Mucosa of gallbladder (tissue), 1 donor: ENCODE measurements at places on chromosomes 2 and 18. TPM values are rescaled to one million over a fixed set of nuclear protein-coding genes. Genes with fewer than 3 reads are reported as not detected.
A peak's percentile ranks its signal among the peaks of the same experiment; 100 is the strongest.

DNA sequence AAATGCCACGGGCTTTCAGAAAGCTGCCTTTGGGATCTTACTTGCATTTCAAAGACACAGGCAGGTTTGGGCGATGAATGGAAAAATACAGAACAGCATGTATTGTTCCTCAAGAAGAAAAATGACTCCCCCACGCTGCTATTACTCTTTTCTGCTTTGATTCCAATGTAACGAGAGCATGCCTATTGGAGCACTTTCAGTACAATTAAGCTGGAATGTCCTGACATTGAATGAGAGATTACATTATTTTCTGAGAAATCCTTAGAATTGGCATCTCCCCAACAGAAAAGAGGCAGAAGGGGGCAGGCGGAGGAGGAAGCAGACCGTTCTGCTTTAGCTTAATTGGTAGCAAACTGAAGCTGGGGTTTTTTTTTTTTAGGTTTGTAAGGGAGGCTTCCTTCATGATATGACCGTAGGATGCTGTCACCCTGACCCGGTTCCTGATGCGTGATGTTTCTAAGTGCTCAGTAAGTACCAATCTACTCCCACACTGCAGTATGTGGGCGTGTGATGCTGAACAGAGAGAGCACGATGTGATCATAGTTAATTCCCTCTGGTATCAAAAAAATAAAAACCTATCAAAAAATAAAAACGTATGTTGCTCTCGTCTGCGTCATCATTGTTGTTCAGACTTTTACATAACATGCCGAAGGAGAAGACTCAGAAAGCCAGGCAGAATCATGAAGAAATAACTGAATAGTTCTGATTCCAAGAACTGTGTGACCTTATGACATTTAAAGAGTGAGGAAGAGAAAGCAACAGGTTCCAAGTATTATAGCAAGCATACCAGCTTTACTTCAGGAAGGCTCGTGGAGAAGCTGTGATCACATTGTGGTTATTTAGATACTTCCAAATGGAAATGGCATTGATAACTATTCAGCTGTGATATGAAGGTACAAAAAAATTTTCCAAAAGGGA, 40.5 kb downstream of the LONRF2 start:
- DNase-seq = no peak

DNA sequence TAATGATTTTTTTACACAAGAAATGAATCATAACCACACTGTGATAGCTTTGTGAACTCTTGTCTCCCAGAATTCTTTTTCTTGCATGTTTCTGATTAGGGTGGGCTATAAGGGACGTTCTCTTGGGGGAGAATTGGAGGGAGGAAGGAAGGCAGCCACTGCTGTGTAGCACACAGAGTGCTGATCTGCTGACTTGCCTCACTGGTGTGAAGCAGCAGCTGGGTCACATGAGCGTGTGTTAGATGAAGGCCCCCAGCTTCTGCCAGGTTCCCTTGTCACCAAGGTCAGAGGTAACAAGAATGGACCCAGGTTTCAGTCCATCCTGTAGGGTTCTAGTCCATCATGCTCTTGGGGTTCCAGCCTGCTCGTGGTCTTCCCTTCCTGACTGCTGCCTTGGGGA, 107.4 kb upstream of the GLI2 start:
- no peak for DNase-seq

Gene C2orf72
- total RNA-seq = 34.2 TPM

- DNase-seq = no peak
Observed at GRCh38 chr2:166406374-166406773, 30.6 kb upstream of the SCN9A start.

GRCh38 chr2:240060977-240061591, 7.8 kb upstream of the OR6B3 start:
- peak; percentile 47 for DNase-seq

DNA sequence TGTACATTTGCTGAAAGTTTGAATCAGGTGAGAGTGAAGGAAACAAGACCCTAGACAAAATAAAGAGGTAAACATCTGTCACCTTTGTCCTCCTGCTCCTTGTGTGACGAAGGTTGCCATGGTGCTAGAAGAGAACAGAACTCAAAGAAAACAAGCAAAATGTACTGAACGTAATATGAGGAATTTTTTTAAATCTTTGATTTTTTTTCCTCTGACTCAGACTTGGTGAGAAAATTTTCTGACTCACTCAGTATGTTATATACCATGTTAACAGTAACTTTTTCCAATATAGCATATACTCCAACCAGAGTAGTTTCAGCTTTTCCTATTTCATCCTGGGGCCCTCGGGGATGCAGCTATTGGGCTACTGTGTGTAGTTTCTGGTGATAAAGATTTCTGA, 2114.6 kb upstream of the PIK3C3 start:
- DNase-seq = no peak

DNA sequence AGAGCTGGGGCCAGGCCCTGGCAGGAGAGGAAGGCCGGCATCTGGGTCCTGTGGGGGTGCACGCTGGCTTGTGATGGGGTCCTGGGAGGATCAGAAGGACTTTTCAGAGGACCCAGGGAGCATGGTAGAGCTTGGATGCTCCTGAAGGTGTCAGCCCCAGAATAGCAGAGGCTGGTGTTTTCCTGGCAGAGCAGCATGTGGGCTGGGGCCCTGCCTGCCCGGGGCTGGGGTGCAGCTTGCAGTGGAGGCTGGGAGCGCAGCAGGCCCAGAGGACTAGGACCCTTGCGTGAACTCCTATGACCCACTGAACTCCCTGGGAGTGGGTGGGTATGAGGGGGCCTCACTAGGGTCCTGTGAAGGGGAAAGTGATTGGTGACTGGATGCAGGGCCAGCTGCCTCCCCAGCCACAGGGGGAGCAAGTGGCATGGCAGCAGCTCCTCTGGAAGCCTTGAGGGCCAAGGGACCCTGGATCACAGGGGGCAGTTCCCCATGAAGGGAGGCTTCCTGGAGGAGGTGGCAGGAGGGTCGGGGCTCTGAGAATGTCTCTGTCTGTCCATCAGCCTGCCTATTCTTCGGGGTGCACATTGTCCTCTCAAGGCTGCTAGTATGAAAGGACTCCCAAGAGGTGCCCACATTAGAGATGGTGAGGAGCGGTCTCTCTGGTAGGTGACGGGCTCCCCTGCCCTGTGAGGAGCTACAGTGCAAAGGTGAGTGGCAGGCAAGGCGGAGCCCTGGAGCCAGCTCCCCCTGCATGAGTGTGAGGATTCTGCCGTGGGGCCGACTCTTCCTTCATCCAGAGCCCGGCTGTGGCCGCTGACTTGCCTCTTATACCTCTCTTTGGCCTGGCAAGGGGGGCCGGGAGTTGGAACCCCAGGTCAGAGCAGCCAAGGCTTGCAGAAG, 249.0 kb downstream of the DYSF start:
- DNase-seq = no peak

Gene C2orf76
- 10.3 TPM for total RNA-seq

DNA sequence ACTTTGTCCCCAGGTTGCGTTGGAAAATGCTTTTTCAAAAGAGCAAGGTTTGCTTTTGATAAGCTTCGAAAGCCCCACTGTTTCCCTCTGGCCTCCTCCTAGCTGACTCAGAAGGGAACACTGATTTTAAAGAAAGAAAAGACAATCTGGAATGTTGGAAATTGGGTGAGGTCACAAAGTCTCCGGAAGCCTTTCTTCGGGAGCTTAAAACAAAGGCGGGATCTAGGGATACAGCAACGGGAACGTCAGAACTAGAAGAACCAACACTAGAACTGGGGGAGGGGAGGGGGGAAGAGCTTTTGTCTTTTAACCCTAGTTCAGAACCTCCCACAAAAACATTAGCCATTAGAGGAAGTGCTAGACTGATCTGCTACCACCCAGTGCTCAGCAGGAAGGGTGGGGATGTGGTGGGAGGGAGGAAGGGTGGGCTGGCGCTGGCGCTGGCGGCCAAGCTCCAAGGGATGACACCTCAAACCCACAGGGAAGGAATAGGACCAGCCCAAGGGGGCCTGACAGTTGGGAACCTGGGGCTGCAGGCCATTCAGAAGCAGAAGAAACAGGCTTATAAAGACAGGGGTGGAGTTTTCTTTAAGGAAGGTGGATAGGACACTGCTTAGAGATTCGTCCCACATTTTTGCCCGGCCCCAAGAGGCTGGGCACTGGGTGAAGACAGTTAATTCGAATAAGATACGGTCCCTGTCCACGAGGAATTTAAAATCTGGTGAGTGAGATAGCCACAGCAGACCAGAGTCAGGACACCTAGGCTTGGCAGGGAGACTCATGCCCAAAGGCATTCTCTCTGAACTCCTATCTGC, 1.7 kb downstream of the TMSB10 start:
- DNase-seq = peak; percentile 73

Gene LOXHD1
- total RNA-seq = 0.12 TPM

DNA sequence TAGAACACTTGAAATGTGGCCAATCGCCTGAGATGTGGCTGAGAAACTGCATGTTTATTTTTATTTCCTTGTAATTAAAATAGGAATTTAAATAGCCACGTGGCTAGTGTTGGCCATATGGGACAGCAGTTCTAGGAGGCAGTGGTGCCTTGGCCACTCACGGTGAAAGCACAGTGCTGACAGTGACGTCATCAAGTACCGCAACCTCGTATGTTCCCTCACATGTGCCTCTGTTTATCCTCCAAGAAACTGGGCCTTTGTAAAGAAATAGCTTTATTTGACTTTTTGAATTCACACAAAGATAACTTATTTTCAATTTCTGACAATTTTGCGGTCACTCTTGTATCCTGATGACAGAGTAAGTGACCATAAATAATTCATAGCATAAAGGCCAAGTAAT, 575.0 kb downstream of the DCDC2C start:
- DNase-seq = no peak

GRCh38 chr2:238240757-238241711, 1.2 kb upstream of the HES6 start:
- DNase-seq = no peak
